ENCODE measurements at places on chromosomes 6 and 20. TPM values are rescaled to one million over a fixed set of nuclear protein-coding genes. Genes with fewer than 3 reads are reported as not detected.

The SLC12A5 gene
- total RNA-seq, result 19.2 TPM

GRCh38 chr6:147029923-147030322 is 174.3 kb upstream of the STXBP5 start:
- no peak for DNase-seq

- DNase-seq, result no peak
Measured at GRCh38 chr6:82954937-82955577, 110.6 kb downstream of the UBE3D start.

The PM20D2 gene
- 20.9 TPM for total RNA-seq

The POPDC3 gene
- not detected for total RNA-seq

Data from occipital lobe (tissue), 3 donors.